ENCODE measurements at places on chromosomes 3 and 15.

GRCh38 chr15:35723852-35724251 is 177.9 kb upstream of the DPH6 start:
- no peak for DNase-seq

DNA sequence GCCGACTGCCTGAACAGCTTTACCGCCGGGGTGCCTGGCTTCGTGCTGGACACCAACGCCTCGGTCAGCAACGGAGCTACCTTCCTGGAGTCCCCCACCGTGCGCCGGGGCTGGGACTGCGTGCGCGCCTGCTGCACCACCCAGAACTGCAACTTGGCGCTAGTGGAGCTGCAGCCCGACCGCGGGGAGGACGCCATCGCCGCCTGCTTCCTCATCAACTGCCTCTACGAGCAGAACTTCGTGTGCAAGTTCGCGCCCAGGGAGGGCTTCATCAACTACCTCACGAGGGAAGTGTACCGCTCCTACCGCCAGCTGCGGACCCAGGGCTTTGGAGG is 815 bp downstream of the SPINT1 start:
- DNase-seq = peak; percentile 16

GRCh38 chr3:178583963-178584575 is 47.8 kb downstream of the KCNMB2 start:
- DNase-seq = no peak

DNA sequence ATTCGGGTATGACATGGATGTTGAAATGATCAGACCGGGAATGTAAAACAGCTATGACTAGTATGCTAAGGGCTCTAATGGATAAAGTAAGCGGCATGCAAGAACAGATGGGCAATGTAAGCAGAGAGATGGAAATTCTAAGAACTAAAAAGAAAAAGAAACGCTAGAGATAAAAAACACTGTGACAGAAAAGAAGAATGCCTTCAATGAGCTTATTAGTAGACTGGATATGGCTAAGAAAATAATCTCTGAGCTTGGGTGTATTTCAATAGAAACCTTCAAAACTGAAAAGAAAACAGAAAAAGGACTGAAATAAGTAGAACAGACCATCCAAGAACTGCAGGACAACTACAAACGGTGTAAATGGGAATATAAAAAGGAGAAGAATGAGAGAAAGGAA is 101.2 kb downstream of the HES1 start:
- no peak for DNase-seq

- no peak for DNase-seq
Measured at GRCh38 chr3:5022966-5023776, 43.9 kb downstream of the BHLHE40 start.

DNA sequence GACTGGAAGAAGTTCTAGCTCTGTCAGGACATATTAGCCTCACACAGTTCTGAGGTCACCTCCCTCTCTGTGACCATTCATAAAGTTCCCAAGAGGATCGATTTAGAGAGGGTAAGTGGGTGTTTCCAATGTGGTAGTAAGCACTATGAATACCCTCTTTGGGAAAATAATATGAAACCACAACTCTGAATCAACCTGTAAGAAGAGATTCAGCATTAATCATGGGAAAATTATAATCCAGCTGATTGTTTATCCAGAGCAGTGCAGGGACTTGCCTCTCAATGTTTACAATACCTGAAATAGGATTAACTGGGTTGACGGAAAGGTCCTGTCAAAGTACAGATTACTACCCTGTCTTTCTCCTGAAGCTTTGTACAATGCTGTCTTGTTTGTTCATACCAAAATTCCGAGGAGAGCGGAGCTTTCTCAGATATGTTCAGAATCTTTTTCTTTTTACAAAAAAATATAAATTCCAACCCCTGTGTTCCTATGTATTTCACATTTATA is 302.9 kb upstream of the DPPA4 start:
- no peak for DNase-seq

DNA sequence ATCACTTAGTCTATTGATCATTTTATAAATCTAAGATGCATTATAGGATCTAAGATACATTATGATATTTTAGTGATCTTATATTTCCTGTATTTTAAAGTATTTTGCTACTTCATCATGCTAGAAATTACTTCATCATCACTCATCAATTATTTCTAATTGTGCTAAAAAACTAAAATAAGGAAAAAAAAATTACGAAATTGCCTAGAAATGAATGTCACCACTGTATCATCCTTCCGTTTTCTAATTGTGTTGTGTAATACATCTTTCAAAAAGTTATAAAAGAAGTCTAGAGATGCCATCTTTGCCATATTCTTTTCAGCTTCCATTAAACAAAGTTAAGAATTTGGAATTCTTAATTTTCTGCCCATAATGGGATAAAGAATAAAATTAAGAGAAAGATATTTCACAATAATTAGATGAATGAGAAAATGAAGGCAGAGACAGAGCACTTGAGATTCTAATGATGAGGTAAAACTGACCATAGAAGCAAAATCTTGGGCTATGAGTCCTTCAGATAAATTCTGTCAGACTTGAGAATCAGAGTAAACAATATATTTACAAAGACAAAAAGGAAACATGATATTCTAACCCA is 48.8 kb downstream of the ALDH1A2 start:
- DNase-seq = no peak

Data from brain (organoid and tissue), 16 donors.